Renal cortex interstitium (tissue), 15 donors: ENCODE measurements at places on chromosomes 3 and 15. TPM values are rescaled to one million over a fixed set of nuclear protein-coding genes. Genes with fewer than 3 reads are reported as not detected.

DNA sequence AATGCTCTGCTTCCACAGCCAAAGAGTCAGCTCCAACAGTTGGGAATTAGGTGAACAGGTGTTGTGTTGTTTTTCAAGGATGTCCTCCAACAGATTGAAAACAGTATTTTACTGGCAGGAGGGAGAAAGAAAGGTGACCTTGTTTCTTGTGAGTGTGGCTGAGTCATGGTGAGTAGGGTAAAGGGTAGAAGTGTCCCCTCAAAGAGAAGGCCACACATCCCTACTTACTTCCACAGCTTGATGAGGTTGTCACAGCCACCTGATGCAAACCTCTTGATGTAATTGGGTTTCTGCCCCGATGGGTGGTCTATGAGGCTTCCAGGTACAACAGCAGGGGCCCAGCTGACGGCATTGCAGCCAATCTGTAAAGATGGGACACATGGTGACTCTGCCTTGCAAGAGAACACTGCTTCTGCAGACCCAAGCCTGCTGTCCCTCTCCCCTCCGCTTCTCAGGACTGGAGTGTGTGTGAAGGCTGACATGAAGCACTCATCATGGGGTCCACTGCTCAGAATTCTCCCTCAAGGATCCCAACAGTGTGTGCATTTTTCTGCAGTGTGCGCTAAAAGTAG is 12.7 kb upstream of the GHRL start:
- DNase-seq, result no peak

DNA sequence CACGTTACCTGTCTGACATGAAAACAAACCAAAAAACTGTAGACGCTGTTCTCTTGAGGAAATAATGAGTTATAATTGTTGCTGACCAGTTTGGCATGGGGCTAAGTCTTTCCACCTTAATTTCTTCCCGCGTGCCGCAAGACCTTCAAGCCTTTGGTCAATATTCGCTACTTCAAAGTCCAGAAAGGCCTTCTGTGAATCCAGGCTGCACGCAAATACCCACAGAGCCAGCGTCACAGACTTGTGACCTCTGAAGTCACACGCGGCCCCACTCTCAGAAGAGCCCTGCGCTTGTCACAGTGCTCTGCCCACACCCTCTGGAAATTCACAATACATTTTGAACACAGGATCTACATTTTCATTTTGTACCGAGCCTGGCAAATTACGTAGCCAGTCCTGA is 275.2 kb downstream of the SHQ1 start:
- DNase-seq, result no peak

DNA sequence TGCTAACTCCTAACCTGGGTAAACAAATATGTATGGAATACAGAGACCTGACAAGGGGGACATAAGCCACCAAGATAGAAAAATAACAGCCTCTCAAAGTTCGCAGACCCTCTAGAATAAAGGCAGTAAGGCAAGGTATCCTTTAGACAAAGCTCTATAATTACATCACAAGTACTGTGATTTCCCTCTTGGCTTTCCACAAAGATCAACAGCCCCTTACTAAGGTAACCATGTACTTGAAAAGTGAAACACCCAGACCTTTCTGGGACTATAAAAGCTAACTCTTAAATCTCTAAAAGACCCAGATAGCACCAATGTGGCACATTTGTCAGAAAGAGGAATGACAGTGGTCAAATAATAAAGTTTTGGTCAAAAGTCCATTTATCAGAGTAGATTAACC is 51.9 kb downstream of the TBL1XR1 start:
- no peak for DNase-seq

DNA sequence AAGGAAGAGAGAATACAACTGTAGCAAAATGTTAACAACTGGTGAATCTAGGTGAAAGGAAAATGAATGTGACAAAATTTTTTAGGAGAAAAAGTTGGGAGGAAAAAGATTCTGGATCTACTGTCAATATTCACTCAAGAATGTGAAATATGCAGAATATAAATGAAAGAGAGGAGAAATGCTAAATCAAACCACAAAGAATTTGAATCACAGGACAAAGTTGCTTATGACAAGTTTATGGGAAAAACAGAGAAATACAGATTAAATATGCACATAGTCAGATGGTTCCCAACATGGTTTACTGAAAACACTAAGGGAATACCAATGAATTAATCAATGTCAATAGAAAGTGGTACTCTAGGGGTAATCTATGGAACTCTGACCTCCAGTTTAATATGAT is 27.6 kb downstream of the C3orf33 start:
- DNase-seq, result no peak

DNA sequence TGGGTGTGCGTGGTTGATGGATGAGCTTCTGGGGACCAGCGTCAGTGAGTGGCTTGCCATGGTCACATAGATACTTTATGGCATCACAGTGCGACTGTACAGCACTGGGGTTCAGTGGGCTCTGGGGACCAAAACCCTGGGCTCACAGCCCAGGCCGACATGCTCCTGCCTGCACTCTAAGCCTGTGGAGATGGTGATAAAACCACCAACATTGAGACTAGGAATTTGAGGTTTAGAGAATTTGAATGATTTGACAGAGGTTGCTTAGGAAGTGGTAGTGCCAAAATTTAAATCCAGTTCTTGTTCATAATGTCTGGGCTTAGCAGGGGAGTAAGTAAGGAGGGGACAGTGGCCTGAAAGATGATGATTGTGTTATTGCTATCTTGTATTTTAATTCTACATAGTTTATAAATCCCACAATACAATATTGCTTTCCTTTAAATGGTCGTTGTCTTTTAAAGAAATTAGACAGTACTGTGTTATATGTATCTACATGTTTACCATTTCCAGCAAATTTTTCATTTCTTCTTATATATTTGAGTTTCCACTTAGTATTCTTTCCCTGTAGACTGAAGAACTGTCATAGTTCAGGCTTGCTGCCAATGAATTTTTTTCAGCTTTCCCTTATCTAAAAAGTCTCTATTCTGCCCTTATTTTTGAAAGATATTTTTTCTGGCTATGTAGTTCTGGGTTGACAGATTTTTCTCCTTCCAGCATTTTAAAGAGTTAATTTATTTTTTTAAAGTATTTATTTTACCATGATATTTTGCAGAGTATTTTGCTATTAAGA is 235.4 kb upstream of the RGMA start:
- DNase-seq, result no peak

DNA sequence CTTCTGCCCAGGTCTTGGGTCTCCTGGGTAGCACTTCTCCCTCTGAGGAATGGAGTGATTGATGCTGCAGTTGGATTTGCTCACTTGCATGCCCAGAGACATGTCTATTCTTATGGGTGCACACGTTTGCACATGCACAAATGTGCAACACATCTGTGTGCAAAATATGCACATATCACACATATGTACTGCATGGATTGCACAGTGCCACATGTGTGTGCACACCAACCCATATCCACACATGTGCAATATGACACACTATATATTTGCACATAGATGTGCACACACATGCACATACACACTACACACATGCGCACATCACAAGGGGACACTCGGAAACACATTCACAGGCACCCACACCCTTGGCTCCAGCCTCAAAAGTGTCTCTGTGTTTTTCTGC is 671 bp upstream of the SEMA3B start:
- DNase-seq, result no peak

- DNase-seq, result no peak
Observed at GRCh38 chr3:87766721-87767120, 292.1 kb downstream of the CGGBP1 start.

Gene TNNC1
- 7.2 TPM for polyA plus RNA-seq

- peak; percentile 80 for DNase-seq
Observed at GRCh38 chr3:11582191-11582968, 61.3 kb downstream of the VGLL4 start.

Gene CCR4
- polyA plus RNA-seq, result 0.27 TPM

- DNase-seq, result no peak
Observed at GRCh38 chr3:12662593-12663400, 1.1 kb downstream of the RAF1 start.

Gene NEK11
- 19.2 TPM for polyA plus RNA-seq

DNA sequence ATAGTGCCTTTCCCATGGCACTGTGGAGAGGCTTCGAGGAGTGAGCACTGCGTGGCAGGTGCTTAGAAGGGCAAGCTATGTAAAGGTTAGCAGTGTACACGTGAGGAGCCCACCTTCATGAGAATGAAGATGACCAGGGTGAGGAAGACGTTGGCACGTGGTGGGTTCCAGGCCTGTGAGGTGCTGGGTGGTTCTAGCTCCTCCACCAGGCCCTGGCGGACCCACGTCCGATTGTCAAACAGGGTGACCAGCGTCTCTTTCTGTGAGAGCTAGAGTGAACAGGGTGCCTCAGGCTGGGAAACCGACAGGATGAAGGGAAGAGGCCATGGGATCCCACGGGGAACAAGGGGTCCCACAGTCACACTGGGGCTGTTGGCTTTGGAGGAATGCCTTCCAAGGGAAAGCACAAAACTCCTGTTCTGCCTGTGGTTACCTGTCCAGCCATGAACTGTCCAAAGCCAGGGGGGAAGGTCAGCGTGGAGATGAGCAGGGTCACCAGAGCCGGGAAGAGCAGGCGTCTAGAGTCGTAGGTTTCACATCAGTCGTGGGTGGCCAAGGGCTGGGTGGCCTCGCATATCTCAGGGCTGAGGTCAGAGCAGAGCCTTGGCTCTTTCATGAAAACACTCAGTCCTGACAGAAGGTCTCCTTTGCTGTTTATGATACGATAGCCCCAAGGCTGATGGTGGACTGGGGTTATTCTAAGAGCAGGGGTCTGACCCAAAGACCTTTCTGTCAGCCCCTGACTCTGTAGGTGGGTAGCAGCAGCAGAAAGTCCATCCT is 6.0 kb downstream of the CLCN2 start:
- no peak for DNase-seq

Gene FYCO1
- 18.2 TPM for polyA plus RNA-seq

DNA sequence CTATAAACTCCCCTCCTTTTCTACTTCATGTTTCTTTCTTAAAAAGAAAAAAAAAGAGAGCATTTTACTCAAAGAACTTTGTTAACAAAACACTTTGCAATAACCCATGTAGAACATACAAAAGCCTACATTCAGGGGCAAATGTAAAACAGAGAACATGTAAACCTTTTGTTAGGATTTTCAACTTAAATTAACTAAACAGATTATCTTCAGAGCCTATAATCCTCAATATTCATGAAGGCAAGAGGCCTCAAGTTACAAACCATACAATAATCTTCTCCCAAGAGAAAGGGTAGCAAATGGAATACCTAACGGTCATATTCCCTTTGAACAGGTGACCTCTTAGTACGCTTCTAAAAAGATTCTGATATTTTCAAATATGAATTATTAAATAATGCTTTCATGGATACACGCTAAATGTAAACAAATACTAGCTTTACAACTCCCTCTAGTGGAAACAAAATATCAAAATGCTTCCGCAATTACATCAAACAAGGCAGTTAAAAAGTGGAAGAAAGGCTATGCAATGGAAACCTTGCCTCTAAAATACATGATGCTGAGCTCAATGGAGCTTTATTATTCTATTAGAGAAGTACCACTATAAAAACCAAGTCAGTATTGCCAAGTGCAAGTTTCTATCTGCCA is 9.9 kb downstream of the CEP152 start:
- no peak for DNase-seq

GRCh38 chr3:45491344-45491743 is 103.0 kb downstream of the LARS2 start:
- no peak for DNase-seq

- peak; percentile 88 for DNase-seq
Observed at GRCh38 chr3:45037720-45038455, 11.8 kb downstream of the CLEC3B start.

DNA sequence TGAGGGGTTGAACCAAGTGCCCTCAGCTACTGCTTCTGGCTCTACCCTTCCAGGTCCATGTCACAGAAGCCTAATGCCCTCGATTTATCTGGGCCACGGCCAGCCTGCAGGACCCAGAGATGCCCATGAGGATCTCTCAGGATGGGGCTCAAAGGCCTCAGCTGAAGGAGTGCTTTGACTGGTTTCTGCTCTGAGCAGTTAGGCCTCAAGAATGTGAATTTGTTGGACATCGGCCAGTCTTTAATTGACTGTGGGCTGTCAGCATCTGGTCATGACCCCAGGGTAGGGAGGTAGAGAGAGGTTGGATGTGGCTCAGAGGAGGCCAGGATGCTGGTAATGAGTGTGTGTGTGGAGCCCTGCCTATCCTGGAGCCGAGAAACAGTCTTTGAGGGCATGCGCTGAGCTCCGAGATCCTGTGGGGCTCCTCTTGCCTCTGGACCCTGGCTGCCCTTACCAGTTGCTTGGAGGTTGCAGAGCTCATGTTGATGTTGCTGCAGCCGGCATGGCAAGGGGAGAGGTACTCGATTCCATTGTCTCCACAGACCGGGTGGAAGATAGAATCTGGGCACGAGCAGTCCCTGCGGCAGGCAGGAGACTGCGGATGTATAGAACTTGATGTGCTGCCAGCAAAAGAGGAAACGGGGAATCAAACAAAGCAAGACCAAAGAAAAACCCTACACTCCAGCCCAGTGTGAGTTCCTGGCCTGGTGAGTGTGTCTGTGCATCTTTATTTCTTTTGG is 49.1 kb upstream of the RAB6B start:
- no peak for DNase-seq

Gene FBXL22
- 2.1 TPM for polyA plus RNA-seq

GRCh38 chr3:197023998-197024651 is 5.5 kb downstream of the MELTF start:
- no peak for DNase-seq

DNA sequence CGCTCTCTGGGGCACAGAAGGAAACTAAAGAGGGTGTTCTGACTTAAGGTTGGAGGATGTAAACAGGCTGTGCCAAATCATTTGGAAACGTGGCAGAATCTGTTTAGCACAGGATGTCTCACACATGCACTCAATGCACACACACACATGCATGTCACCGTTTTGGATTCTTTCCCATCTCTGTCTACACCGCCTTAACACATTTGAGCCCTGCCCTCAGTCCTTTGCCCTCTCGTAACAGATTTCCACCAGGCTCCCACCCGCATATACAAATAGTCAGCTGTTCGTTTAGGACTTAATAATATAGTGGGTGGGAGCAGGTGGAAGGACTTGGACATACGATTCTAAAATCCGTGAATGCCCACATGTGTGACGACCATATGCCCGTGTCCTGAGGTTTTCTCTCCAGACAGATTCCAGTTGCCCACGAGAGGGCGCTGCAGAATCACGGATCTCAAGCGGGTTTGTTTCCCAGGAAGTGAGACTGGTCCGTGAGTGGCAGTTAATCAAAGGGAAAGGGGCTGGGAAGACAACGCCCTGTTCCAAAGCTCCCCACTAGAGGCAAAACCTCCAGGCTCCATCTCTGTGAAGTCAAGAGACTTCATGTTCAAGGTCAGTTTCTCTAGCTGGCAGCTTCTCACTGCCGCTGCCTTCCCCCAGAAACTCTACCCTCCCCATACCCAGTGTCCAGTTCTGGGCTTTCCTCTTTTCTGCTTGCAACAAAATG is 44.5 kb downstream of the NOX5 start:
- DNase-seq, result peak; percentile 91

Gene SLC12A1
- polyA plus RNA-seq, result 342 TPM

Gene ADAMTSL3
- polyA plus RNA-seq, result 3.2 TPM

DNA sequence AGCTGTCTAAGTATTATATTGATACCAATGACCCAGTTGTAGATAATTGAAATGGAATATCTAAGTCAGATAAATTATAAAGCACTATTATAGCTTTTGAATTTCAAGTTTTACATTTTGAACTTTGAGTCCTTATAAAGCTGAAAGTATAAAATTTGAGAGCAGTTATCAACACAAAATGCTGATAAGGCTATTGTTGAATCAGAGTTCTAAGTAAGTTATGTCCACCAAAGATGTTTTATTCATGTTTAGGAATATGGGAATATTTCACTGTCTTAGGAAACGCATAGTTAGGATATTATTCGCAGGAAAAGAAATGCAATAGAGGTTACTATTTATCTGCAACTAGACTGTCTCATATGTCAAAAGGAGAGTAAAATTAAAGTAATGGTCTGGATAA is 29.4 kb downstream of the ZPLD1 start:
- DNase-seq, result no peak
